Iris pigment epithelial cell (primary cell): ENCODE measurements at places on chromosomes 12 and 14.

- no peak for DNase-seq
Observed at GRCh38 chr12:33125755-33126154, 229.2 kb upstream of the PKP2 start.

- DNase-seq = no peak
Observed at GRCh38 chr12:25872137-25872536, 86.3 kb upstream of the RASSF8 start.

DNA sequence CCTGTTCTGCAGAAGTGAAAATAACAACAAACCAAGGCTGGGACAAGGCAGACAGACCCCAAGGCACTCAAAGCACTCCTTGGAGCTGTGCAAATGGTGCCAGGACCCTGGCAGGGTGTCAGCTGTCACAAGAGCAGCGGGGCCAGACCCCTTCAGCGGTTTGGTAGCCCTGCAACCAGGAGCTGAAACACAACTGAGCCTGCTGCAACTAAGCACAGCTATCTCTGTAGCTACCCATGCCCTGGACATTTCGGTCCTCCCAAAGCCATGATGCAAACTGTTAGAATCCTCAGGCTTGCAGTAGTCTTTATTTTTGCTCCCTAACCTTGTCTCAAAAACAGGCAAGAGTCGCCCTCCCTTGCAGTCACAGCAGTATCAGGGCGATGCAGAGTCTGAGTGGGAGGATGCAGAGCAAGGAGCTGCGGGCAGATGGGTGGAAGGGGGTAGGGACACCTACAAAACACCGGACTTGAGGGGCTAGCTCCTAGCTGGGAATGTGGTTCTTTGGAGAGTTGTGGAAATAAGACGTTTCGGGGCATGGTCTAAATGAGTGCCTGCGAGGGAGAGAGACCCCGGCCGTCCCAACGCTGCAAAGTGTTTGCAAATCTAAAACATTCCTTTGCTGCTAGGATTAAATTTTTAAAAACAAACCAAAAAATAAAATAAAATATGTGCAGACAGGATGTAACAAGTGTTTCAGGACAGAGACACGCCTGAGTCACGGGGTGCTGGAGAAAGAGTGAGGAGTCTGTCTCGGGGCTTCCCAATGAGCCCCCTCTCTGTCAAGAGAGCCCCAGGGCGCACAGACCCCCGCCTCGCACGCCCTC is 1.0 kb downstream of the NUAK1 start:
- no peak for DNase-seq

- peak; percentile 85 for DNase-seq
Observed at GRCh38 chr14:52918486-52918885, 32.4 kb downstream of the FERMT2 start.

DNA sequence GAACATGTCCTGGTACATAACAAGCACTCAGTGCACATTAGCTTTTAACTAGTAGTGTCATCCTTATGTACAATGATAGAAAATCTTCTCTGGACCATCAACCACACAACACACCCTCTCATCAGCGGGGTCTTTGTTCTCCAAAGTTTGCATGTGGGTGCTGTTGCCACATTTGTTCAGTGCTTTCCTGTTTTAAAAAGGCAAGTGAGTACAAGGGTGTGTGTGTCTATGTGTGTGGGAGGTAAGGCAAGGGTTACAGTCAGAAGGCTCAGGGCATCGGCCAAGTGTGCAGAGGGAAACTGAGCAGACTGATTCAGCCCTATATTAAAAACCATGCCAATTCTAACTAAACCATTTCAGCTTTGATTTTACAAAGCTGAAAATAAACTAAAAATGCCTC is 17.9 kb downstream of the KRT76 start:
- no peak for DNase-seq

DNA sequence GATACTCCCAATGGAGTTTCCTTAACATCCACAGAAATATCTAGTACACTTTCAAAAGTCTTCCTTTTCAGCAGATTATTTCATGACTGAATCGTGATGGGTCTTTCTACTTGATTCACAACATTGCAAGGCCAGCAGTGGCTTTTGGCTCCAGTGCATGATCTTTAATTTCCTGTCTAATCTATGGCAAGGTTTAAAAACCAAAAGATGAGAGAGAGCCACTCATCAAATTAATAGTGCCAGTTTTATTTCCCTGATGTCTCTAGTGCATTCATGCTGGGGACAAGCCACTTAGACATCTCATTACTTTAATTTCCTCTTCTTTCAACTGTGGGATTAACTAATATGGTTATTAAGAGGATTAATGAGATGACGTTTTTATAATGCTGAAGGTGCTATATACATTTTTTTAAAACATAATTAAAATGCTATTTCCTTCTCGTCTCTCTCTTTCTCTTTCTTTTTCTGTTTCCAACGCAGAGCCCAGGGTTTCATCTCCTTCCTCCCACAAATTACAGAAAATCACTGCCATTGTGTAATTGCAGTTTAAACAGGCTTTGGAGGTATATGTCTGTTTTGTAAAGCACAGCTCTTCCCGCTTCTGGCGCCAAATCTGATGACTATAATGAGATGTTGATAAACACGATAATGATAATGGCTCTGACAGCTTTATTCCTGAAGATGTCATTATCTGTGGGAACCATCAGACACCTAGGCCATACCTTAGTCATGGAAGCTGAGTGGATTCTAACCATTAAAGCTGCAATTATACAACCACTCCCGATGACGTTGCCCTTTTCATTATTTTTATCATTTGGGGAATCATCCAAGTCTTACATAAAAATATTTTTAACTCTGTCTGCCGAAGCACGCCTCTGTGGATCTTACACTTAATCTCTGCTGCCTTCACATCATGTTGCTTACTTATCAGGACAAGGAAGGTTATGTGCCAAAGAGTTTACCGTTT is 103.1 kb upstream of the PPM1H start:
- DNase-seq = no peak

DNA sequence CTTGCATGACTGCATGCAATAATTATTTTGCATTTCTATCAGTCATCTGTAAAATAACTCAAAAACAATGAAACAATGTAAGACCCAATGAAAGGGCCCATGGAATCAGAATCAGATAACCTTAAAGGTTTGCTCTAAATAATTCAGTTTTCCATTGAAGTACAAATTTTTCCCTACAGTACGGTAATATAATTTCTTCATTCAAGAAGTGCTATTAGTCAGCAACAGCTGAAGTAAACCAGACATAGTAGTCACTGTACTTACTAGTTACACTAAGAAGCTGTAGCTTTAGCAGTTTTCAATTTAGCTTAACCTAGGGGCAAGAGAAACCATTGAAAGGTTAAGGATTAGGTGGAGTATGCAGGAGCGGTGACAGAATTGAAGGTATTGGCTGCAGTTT is 43.5 kb downstream of the BCAT1 start:
- peak; percentile 29 for DNase-seq

- peak; percentile 13 for DNase-seq
Observed at GRCh38 chr14:29111554-29111953, 345.0 kb downstream of the FOXG1 start.

DNA sequence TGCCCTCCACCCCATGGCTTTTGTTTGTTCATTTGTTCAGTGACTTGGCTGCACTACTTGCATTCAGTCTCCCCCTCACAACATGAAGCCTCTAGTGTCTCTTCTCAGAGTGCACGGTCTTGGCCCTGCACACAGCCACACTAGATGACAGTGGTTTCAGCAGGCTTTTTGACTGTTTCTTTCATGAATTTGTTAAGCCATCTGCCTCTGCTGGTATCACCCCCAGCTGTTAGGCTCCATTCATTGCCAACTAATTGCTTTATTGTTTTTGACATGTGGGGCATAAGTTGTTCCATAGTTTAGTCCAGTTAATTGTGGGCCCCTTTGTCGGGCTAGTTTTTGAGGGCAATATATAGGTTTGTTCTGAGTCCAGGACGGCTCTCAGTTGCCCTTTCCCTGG is 18.8 kb downstream of the OS9 start:
- no peak for DNase-seq

DNA sequence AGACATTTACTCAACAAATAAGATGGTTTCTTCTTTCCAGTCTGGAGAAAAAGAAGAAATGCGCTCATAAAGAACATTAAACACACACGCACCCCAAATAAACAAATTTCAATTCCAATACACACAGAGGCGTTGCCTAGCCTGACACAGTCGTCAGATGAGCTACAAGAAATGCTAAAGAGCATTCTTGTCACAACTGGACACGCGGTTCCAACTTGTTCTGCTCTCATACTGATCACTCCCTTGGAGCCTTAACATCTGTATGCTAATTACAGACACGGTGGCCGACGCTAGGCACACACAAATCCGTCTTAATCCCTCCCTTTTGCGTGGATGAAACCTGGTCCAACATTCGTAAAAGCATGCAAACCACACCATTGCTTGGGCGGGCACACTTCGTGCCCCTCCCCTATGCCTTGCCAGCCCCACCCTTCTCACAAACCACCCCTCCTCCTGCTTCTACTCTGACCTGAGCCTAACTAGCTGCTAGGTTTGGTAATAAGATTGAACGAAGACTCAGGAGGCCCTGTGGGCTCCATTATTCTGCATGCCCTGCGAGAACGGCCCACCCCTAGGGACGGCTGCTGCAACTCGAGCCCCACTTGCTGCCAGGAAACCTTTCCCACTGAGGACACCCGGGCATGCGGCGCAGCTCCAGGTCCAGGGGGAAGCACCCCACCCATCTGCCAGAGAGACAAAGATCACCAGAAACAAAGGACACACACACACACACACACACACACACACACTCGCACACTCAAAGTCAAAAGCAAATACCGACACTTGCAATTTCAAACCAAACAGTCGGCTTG is 1.2 kb downstream of the KCNK10 start:
- DNase-seq = no peak

GRCh38 chr12:116927244-116927940 is 16.6 kb downstream of the FBXW8 start:
- DNase-seq = no peak

DNA sequence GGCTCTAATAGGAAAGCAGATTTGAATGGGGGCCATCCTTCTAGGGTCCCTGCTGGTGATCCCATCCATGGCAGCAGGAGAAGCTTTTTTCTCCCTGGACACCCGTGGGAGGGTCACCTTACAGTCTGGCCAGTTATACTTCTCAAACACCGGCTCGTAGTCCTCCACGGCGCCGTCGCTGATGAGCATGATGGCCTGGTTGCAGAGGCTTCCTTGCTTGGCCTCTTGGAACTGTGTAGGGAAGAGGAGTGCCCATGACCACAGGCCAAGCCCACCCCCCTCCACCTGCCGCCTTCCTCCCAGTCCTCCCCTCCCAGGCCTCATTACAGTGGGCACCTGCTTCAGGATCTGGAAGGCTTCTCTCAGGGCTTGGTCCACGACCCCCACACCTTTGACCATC is 33.8 kb downstream of the CACNA2D4 start:
- no peak for DNase-seq

DNA sequence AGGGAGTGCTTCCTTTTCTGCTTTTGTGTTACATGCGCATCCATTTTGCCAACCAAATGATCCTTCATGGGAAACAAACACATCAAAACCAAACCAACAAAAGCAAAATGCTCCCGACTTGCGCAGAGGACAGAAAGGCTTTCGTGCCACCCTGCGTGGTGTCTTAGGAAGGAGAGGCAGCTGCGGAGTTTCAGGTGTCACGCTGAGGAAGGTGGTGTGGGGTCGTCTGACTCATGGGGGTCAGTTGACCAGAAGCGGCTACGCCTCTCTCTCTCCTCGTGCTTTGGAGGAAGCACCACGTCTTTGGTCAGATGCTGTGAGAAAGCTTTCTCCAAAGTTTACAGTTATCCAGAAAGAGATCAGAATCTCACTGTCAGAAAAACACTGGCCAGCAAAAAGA is 7.9 kb downstream of the EMP1 start:
- peak; percentile 86 for DNase-seq

GRCh38 chr12:48183091-48183875 is at the start of gene CCDC184:
Gene CCDC184, plus strand, starts transcription at chr12:48183644. Its CDS starts 479 bp downstream, at chr12:48184123.
- peak; percentile 68 for DNase-seq

- peak; percentile 52 for DNase-seq
Observed at GRCh38 chr12:94648578-94648977, 1.8 kb downstream of the TMCC3 start.

DNA sequence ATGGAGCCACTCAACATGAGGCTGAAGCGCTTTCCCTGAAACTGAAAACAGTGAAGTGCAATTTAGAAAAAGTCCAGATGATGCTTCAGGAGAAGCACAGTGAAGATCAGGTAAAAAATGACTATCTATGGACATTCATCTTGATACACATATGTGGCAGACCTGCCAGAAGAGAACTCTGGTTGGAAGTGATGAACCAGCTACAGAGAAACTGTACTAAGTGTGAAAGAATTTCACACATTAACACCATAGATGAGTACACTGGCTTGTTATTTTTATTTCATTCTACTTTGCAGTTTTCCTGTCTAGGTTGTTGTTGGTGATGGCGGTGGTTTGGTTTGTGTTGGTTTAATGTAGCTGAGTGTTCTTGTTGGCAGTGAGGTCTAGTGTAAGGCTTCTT is 174.7 kb downstream of the ESR2 start:
- DNase-seq = no peak

GRCh38 chr12:974271-974862 is 16.7 kb upstream of the ERC1 start:
- no peak for DNase-seq
